GM12864 (cell line): ENCODE measurements at places on chromosomes 4 and X.

- DNase-seq: no peak
Observed at GRCh38 chrX:21960569-21961541, 20.3 kb downstream of the SMS start.

- no peak for DNase-seq
Observed at GRCh38 chr4:182339221-182339641, 96.0 kb downstream of the TENM3 start.

- no peak for DNase-seq
Observed at GRCh38 chr4:72779241-72779640, 210.2 kb upstream of the ADAMTS3 start.

GRCh38 chr4:148207068-148207467 is 235.1 kb downstream of the NR3C2 start:
- no peak for DNase-seq

DNA sequence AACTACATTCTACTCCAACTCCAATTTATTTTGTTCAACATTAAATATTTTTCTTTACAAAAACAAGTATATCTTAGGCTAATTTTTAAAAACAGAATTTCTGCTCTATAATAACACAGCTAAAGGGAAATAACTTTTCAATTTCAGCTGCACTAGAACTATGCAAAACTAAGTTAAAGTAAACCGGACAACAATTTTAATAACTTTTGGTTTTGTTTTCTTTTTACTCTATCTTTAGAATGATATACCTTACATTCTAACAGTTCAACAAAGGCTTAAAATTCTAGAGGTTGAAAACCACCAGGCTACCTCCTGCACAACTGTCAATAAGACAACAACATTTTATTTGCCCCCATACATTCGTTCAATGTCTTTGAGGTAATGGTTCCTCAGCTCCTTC is 18.7 kb upstream of the KCNE5 start:
- DNase-seq: no peak

GRCh38 chrX:34879346-34879745 is 63.2 kb upstream of the FAM47B start:
- no peak for DNase-seq

- DNase-seq: no peak
Observed at GRCh38 chr4:183164963-183165362, 65.9 kb downstream of the WWC2 start.

DNA sequence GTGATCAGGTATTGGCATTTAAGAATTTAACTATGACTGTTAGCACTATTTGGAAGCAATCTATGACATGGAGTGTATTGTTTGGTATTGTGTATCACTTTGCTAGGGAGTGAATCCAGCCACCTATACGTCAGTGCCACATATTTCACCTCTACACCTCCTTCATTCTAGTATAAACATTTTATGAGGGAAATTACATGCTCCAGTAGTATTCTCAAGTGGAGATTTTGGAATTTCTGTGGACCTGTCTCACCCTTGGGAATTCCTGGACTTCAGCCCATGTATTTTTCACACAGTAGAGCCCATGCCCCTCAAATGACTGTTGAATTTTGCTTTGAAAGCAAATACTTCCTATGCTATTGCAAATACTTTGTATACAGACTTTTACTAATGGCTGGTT is 11.3 kb downstream of the BST1 start:
- DNase-seq: no peak

DNA sequence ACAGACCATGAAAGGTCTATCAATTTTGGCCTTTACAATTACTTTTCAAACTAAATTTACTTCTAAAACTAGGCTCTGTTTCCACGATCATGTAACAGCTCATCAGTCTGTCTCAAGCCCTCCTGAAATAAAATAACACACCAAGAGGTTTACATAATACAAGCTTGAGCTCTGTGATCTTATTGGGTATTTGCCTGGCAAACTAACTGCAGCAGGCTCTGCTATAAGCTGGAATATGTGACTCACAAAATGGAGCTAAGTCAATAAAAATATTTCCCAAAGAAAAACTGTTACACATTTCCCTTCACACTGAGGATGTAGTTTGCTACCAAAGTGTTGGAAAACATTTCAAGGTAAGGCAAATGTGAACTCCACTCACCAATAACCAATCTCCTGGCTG is 94.7 kb upstream of the GPM6B start:
- DNase-seq: no peak

DNA sequence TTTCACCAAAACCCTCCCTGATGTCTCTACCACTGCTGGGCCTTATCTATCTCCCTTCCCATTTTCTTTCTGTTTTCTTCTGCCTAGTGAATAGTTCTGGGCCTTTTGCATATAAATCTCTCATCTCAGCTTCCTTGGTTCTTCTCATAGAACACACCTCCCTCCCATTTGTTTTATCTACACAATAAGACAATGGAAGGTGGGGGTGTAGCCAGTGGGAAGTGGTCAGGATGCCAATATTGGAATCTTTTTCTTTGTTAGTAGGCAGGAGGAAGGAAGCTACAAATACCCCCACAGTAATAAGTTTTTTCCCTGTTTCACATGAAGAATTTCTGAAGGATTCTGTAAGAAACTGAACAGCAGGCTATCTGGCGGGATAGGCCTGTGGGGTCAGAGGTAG is 30.9 kb upstream of the RHOH start:
- DNase-seq: no peak

DNA sequence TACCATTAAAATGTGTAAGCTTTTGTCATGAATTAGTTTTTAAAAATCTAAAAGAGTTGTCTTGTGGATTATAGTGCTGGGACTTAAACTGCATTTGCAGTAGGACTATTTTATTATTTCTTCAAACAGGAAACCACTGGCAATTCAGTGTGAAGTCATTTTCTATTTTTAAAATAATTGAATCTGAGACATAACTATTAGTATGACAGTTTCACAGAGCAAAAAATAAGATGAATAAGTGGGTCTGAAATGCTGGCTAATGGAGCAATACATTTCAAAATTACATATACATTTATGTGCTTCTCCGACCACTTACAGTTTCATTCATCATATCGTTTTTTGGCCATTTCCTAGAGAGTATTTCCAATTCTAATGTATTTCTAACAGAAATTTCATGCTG is 75.3 kb upstream of the RAPGEF2 start:
- no peak for DNase-seq

DNA sequence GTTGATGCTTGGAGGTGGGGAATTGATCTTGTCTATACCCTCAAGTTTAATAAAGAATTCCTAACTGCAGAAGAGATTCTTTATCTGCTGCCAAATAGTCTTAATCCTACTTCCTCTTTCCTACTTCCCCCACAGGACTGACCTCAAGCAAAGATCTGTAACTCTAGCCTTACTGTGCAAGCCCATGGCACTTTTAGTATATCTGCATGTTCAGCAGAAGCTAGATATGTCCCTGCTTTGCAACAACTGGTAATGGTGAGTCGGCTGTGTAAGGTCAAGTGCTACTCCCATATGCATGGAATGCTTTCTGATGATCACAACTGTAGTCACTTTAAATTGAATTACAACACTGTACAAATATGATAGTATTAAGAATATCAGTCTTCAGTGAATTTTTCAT is 26.3 kb upstream of the PDS5A start:
- DNase-seq: no peak

DNA sequence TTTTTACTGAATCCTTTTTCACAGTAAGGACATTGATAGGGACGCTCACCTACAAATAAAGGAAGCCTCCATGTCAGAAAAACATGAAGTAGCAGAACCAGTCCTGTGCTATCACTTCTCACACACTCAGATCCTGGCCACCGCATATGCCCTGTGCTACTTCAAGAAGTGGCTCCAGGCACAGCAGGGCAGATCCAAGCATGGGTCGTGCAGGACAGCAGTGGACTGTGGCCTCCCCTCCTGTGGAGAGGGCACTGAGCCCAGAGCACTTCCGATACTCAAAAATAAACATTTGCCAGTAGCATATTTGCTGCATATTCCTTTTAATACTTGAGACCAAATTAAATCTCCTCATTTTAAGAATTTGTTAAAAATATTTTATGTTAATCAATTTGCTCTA is 167.9 kb downstream of the PRDM5 start:
- DNase-seq: no peak

- no peak for DNase-seq
Observed at GRCh38 chr4:3299122-3299975, 6.5 kb downstream of the RGS12 start.

GRCh38 chr4:113049421-113050370 is at the start of gene ANK2:
Gene ANK2, plus strand, starts transcription at chr4:113049653. Its CDS starts 76 bp downstream, at chr4:113049729.
- DNase-seq: no peak

DNA sequence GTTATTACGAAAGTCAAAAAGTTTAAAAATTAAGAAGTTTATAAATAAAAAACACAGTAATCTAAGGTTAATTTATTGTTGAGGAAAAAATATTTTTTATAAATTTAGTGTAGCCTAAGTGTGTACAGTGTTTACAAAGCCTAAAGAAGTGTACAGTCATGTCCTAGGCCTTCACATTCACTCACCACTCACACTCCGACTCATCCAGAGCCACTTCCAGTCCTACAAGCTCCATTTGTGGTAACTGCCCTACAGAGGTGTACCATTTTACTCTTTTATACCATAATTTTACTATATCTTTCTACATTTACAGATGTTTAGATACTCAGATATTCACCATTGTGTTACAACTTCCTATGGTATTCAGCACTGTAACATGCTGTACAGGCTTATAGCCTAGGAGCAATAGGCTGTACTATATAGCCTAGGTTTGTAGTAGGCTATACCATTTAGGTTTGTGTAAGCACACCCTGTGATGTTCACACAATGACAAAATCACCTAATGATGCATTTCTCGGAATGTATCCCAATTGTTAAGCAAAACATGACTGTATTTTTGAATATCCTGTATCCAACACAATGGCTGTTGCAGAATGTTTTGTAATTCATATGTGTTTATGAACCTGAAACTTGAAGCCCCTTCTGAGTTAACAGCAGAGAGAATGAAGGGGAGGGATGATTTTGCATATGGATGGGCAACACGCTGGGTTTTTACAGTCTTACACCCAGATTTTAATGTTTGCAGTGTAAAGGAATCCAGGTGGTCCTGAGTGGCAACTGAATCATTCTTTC is 3.1 kb downstream of the PPBP start:
- DNase-seq: no peak

DNA sequence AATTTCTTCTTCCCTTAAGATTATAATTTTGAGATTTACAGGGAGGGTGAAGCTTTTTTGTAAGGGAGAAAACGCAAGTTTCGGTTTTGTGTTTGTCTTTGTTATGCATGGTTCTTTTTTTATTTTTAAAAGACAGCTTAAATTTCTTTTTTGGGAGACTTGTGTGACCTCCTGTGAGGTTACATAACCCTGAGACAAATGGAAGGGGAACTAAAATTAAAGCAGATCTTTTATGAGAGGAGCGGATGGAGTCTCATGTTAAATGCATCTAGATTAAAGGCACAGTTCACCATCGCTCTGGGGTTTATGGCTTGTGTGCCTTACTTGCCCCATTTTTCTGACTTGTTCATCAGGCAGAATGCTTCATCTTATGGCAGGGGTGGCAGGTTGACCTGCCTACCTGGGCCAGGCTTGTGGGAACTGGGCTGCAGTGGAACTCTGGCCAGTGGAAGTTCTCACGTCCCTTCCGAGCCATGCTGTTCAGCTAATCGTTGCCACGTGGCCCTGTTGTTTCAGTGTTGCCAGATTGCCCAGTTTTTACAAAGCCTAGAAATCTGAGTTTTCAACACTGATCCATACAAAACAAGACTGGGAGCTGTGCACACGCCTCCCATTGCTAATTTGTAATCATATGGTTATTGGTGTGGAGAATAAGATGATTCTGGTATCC is 291.8 kb downstream of the ARHGAP10 start:
- DNase-seq: no peak

DNA sequence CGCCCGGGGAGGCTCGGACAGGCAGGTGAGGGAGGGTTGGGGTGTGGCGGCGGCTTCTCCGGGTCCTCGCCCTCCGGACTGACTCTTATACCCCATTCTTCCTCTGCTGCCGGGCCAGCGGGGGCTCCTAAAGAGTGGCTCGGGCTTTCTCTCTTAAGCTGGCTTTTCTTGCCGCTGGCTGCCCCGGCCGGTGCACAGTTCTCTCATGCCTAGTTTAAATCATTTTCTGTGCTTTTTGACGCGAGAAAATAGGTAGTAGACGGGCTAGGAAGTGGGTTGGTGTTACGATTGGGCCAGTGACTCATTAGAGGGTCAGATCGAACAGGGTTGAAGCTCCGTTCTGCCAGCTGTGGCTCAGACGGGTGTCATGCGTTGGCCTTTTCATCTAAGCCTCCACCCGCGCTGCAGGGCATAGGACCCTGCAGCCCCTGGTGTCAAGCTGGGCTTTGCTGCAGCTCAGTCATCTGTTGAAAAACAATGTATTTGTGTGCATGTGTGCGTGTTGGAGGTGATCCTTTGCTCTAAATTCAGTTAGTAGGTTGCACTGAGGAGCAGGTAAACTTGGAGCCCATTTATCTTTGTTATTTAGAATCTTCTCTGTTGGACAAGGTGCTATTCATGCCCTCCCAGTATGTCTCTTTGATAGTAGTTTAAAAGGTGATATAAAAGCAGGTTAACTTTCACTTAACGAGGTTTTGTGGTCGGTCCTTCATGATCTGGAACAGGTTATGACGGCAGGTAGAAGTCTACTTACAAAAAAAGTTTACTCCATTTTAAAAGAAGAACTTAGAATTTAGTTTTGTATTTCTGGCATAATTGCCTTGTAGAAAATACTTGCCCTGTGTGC is 802 bp downstream of the BMP2K start:
- no peak for DNase-seq

DNA sequence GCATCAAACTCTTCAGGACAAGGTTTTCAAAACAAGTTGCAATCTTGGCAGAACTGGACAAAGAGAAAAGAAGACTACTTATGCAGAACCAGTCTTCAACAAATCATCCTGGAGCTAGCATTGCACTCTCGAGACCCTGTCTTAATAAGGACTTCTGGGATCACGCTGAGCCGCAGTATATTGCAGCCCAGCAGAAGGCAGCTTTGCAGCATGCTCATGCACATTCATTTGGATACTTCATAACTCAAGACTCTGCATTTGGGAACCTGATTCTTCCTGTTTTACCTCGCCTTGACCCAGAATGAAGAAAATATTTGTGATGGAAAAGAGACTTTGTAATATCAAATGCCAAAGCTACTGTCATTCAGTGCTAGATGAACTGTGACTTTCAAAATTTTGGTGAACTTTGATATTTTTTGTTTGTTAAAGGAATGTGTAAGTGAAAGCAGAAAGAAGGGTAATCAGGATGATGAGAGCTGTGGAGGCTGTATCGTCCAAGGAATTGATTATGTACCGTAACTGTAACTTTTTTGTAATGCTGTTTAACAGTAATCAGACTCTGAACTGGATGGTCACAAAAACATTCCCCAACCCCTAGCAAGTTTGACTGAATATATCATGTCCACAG is 27.2 kb downstream of the HSPA4L start:
- DNase-seq: no peak

- no peak for DNase-seq
Observed at GRCh38 chrX:153469811-153470410, 465 bp downstream of the HAUS7 start.

GRCh38 chrX:40582811-40583210 is 2.0 kb downstream of the ATP6AP2 start:
- no peak for DNase-seq
